ENCODE measurements at places on chromosomes 11 and 22.

DNA sequence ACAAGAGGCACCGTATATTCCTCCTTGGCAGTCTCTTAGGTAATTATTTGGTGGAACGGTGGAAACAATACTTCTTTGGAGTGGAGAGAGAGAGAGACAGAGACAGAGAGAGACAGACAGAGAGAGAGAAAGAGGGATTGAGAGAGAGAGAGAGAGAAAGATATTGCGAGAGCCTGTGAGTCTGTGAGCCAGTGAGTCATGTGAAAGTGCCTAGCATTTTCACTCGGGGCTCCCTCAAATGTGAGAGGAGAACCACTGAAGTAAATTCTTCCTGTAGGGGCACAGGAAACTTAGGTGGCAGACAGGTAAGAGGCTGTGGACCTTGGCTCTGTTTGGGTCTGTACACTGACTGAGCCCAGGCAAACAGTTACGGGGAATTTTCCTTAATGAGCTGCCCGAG, 31.6 kb upstream of the SNX19 start:
- no peak for DNase-seq

DNA sequence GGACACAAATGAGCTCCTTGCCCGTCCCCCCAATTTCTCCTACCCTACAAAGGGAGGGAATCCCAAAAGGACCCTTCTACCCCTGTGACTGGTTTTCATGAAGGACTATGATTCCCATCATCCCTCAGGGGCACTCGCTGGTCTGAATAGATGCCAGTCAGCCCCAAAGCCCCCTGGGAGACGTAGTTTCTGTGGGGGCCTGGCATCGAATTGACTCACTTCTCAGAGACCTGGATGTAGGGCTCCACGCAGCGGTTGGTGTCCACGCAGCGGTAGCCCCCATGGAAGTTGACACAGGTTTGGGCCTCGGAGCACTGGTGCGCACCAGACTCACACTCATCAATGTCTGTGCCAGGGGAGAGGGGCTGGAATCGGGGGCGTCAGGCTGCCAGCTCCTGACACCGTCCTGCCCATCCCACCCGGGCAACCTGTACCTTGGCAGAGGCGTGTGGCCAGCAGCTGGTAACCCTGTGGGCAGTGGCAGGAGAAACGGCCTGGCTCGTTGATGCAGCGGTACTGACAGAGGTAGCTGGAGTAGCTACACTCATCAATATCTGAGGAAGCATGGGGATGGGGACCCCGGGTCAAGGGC, 4.4 kb downstream of the EFEMP2 start:
- DNase-seq, result peak; percentile 84

GRCh38 chr22:29106839-29107238, 34.0 kb downstream of the KREMEN1 start:
- DNase-seq, result no peak

GRCh38 chr11:10436224-10436623, 18.8 kb upstream of the AMPD3 start:
- no peak for DNase-seq

GRCh38 chr11:105900515-105901035, 121.5 kb downstream of the MSANTD4 start:
- no peak for DNase-seq

- DNase-seq, result no peak
Measured at GRCh38 chr22:21651521-21652009, 9.5 kb downstream of the SDF2L1 start.

DNA sequence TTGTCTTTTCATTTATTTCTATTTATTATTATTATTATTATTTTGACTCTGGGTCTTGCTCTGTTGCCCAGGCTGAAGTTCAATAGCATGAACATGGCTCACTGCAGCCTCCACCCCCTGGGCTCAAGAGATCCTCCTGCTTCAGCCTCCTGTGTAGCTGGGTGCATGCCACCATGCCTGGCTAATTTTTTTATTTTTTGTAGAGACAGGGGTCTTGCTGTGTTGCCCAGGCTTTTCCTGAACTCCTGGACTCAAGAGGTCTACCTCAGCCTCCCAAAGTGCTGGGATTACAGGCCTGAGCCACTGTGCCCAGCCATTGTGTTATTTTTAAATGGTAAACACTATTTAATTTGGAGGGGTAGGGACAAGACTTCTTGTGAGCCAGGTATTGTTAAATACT, 23.3 kb upstream of the RRM1 start:
- DNase-seq, result no peak

- no peak for DNase-seq
Measured at GRCh38 chr22:31036671-31037550, 44.2 kb upstream of the SMTN start.

DNA sequence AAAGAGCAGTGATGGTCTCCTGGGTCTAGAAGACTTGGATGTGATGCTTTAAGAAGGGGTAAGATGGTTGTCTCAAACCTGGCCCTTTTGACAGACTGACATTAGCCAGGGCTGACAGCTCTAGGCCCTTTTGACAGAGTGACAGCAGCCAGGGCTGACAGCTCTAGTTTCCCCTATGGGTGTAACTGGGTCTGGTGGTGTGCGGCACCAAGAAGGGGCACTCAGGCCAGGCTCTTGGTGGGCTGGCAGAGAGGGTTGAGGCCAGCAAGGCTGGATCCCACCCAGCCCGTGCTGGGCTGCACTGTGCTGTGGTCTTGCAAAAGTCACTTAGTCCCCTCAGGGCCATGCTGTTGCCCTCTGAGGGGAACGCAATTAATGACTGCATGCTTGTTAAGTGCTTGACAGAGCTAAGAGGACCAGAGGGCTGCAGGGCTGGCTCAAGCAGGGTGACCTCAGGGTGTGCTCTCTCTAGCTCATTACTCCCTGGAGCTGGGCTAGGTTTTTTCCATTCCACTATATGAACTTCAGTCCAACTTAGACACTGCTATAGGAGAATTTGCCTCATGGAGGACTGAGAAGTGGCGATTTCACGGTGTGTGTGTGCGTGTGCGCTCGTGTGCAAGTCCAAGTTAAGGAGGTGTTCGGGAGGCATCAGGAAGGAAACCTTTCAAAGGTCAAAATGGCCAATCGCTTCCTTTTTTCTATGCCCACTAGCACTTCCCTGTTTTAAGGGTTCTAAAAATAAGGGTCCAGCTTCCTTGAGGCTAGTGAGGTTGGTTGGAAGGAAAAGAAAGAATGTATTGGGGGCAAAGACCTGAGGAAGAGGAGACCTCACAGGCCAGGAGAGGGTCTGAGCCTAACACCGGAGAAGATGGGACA, 4.4 kb downstream of the UBASH3B start:
- no peak for DNase-seq

DNA sequence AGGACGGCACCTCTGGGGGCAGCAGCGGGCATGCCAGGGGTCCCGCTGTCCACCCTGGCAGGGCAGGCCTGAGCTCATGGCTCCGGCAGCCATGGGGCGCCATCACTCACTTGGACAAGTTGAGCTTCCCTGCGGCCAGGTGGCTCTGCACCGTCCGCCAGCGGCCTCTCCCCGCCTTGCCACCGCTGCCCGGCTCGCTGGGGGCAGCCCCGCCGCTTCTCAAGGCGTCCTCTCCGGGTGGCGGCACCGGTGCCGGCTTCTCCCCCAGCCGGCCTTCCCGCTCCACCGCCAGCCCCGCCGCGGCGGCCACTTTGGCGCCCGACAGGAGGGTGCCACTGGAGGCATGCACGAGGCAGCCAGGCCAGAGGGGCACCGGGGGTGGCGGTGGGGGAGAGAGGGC, 35.0 kb downstream of the SYT7 start:
- DNase-seq, result no peak

DNA sequence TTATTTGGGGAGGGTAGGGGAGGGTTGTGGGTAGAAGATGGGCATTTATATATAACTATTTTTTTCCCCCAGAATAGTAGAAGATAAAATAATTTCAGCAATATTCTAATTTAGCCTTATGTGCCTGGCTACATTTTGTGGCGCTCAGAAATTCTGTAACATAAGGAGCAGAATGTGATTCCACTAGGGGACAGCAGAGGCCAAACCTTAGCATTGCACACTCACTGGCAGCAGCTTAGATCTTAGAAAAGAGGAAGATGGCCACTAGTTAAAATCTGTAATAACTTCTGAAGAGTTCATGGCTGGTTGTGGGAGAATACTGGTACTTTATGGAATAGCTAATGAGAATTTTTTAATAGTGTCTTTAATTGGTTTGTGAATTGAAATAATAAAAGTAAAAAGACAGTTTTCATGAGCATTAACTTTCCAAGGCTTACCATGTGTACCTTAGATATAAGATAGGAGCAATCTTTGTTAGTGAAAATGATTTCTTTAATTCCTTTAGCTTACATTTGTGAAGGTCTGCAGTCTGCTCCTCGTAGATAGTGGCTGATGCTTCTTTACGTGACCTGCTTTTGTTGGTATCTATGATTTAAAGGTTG, 33.1 kb downstream of the DDX10 start:
- DNase-seq, result peak; percentile 73

GRCh38 chr11:17471501-17471900, 5.1 kb downstream of the ABCC8 start:
- DNase-seq, result no peak

- no peak for DNase-seq
Measured at GRCh38 chr11:59365232-59366018, 6.7 kb downstream of the OR5AN1 start.

Measured in mesendoderm (in vitro differentiated cells).